ENCODE measurements at places on chromosomes 3 and 15.
A peak's percentile ranks its signal among the peaks of the same experiment; 100 is the strongest.

DNA sequence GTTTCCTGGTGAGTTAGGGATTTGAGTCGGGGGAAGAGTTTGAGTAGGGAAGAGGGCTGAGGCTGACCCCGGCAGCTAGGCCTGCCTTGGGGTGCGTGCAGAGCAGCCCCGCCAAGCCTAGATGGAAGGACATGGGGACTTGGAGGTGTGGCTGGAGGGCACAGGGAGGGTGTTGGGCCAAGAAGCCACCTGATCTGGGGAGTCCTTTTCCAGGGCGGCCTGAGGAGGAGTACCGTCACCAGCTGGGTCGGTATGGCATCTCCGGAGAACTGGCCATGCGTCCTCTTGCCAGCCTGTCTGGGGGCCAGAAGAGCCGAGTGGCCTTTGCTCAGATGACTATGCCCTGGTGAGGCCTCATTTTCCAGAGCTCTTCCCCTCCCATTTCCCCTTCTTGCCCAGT is 6.9 kb downstream of the ABCF3 start:
- DNase-seq: no peak

- no peak for DNase-seq
Observed at GRCh38 chr15:88656760-88657221, 18.0 kb downstream of the ISG20 start.

DNA sequence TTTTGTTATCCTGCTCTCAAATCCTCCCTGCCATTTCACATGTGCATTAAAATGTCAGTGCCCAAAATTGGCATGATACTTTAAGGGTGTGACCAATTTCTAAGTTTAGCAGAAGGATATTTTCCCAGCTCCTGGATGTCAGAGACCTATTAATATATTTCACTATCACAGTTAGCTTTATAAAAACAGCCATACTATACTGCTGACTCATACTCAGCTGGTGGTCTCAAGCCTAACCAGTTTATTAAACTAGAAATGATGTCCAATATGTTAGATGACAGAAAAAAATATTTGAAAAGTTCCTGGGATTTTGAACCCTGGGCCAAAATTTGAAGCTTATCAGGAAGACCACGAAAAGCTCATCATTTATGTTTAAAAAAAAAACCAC is 60.9 kb upstream of the ZNF280D start:
- DNase-seq: no peak

DNA sequence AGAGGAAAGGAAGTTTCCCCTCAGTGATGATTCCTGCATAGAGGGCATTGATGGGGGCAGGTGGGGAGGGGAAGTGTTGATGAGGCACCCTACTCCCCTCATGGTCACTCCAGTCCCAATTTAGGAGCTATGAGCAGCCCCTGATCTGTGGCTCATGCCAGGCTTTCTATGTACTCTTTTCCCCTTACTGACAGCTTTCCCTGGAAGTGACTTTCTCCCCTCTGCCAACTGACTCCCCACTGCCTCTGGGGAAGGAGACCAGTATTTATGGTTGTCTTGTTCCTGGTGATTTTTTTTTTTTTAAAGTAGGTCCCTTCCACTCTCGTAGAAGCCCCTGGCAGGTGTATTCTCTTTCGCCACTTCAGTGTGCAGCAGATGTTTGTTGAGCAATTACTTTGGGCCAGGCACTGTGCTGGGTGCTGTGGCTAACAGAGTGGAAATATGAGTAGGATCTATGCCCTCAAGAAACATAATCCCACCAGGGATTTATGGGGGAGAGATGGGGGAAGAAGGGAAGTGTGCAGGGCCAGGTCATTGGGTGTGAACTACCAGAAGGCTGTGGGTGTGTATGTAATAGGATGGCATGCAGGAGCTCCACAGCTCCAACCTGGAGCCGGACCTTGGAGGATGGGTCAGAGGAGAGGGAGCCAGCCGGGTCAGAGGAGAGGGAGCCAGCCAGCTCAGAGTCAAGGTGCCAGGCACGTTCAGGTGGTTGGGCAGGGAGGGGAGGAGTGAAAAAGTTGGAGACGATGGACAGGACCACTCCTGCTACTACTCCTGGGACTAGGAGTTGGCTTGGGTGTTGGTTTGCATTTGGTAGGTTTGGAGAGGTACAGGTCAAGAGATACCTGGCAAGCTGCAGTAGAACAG is 3.5 kb downstream of the SMAD6 start:
- no peak for DNase-seq

GRCh38 chr15:62895139-62895866 is 147.2 kb upstream of the TPM1 start:
- DNase-seq: no peak

DNA sequence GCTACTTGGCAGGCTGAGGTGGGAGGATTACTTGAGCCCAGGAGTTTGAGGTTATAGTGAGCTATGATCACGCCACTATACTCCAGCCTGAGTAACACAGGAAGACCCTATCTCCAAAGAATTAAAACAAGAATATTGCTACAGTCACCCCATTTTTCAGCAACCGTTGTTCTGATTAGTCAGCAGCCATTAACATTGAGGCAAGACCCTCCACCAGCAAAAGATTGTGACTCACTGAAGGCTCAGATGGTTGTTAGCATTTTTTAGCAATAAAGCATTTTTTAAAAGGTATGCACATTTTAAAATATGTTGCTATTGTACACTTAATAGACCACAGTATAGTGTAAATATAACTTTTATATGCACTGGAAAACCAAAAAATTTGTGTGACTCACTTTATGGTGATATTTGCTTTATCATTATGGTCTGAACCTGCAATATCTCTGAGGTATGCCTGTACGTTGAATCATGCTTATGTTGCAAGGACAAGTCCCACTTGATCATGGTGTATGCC is 492.6 kb downstream of the SQOR start:
- no peak for DNase-seq

GRCh38 chr15:90286678-90287077 is 21.2 kb downstream of the NGRN start:
- peak; percentile 63 for DNase-seq

GRCh38 chr3:174192471-174192870 is 666.7 kb upstream of the NAALADL2 start:
- no peak for DNase-seq

- no peak for DNase-seq
Observed at GRCh38 chr3:181558870-181559269, 152.9 kb upstream of the SOX2 start.

DNA sequence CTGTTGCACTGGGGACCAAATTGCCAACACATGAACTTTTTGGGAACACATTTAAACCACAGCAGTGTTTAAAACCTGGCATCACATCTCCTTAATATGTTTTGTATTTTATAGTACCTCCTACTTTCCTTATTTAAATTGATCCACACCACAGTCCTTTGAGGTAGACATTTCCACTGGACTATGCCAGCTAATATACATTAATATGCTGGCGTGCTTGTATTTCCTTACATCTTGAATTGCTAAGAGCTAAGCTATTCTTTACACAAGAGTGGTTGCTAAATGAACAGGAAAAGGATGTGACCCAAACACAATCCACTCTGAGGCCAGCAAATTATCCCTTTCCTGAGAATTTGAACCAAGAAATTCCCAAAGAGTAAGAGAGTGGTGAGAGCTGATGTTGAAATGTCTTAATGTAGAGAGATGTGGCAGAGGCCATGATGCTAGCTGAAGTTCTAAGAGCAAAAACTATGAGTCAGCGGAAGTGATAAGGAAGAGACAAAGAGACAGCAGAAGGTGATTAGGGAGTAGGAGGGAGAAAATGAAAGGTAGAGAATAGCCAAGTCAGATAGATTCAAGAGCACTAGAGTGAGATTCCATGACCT is 131.2 kb downstream of the CD47 start:
- DNase-seq: no peak

- no peak for DNase-seq
Observed at GRCh38 chr3:75303741-75304140, 360.4 kb upstream of the FRG2C start.

DNA sequence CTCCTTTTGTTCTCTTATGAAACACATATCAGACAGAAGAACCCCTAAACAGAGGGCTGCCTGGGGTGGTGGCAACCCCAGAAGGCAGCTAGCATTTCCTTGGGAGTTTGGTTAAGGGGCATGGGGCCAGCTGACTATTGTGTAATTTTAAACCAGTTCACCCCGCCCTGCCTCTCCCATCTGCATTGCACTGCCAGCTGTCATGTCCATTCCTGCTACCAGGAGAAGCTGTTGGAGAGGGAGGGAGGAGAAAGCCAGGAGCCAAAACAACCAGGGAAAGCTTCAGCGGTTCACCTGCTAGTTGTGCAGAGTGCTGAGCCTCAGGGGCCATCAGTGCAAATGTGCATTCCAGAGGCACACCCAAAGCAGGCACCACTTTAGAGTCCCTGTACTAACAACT is 47.6 kb upstream of the ATP1B3 start:
- DNase-seq: no peak

DNA sequence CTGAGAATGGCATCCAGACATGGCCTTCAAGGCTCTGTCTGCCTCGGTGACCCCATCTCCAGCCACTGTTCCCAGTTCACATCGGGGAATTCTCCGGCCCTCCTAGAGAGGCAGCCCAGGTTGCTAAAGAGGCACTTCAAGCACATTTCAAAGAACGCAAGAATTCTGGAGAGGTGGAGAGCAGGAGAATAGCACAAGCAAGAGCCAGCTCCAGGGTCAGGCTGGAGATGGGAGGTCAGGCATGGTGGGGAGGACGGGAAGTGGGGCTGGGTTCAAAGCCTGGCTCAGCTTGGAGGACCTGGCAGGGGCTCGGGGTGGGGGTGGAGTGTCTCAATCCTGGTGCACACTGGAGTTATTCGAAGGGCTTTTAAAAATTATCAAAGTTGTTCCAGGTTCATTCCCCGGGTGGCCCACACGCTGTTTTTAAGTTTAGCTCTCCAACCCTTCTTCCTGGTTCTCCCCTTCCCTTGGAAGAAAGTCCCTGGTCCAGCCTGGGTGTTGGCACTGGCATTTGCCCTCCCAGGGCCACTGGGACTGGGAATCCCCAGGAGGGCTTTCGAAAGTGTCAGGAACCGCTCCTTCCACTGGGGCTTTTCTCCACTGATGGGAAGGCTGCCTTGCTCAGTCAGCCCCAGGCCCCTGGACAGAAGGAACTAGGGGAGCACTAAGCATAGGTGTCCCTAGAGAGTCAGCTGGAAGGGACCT is 35.8 kb downstream of the ZNF710 start:
- no peak for DNase-seq

DNA sequence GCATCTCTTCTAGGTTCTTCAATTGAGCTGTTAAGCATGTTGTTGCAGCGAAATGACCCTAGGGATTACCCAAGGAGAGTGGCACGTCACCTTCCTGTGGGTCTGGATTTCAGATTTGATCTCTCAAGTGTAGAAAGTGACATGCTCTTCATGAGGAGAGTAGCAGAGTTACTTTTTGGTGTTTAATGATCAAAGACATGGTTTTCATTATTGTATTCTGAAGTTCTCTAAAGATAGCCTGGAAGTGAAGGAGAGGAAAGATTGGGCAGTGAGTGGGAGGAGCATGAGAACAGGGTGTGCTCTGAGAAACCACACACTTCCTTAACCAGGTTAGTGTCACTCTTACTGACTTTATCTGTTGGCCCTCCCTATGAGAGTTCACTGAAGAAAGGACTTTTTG is 153.6 kb downstream of the AKAP13 start:
- DNase-seq: peak; percentile 36

- DNase-seq: no peak
Observed at GRCh38 chr15:90588427-90588826, 58.7 kb downstream of the CRTC3 start.

DNA sequence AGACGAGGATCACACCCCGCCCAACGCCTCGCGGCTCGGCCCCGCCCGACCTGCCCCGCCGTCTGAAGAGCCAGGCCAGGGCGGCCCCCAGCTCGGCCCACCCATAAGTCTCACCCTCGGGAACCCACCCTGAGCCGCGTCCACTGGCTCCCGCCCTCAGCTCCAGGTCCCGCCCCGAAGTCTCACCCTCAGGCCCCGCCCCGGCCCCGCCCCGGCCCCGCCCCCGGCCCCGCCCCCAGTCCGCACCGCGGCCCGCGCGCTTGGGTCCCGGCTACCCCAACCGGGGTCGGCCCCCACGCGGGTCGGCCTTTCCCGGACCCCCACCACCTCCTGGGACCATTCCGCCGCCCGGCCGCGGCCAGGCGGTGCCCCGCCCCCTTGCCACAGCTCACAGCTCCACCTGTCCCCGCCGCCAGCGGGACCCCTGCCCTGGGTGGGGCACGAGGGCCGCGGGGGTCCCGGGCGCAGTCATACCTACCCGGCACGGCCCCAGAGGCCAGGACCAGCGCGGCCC is 489 bp downstream of the CSPG5 start:
- peak; percentile 54 for DNase-seq

GRCh38 chr3:23659274-23659673 is 146.5 kb upstream of the UBE2E1 start:
- DNase-seq: no peak

- no peak for DNase-seq
Observed at GRCh38 chr3:78809966-78810365, 957.8 kb downstream of the ROBO1 start.

DNA sequence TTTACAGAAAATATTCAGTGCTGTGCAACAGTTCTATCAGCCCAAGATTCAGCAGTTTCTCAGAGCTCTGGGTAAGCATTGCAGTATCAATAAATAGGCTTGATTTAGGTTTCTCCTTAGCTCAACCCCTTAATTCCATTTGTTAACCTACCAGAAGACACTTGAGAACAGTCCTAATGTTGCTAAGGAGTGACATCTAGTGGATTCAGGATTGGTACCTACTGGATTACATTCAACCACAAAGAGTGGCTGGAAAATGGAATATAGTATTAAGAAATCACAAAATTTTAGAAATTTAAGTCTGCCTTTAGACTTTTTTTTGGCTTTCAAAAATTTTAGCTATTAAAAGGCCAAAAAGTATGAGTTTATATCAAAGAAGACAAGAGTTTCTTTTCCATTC is 34.7 kb downstream of the POLG start:
- DNase-seq: no peak

GRCh38 chr3:16841904-16842271 is 42.9 kb upstream of the PLCL2 start:
- peak; percentile 68 for DNase-seq

DNA sequence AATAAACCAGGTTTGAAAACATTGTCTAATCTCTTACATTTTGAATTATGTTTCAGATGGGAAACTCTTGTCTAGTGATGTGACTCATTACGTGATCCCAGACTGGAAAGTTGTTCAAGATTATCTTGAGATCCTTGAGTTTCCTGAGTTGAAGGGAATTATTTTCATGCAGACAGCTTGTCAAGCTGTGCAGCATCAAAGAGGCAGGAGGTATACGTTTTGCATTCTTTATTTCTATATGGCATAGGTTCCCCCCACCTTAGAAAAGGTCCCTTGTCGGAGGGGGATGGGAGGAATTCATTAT is 1.5 kb downstream of the DIS3L start:
- no peak for DNase-seq

- DNase-seq: peak; percentile 67
Observed at GRCh38 chr3:113035387-113035982, 44.7 kb downstream of the GTPBP8 start.

GRCh38 chr15:79051029-79051428 is 39.6 kb downstream of the RASGRF1 start:
- no peak for DNase-seq

- no peak for DNase-seq
Observed at GRCh38 chr15:78415284-78415683, 22.7 kb upstream of the IREB2 start.

DNA sequence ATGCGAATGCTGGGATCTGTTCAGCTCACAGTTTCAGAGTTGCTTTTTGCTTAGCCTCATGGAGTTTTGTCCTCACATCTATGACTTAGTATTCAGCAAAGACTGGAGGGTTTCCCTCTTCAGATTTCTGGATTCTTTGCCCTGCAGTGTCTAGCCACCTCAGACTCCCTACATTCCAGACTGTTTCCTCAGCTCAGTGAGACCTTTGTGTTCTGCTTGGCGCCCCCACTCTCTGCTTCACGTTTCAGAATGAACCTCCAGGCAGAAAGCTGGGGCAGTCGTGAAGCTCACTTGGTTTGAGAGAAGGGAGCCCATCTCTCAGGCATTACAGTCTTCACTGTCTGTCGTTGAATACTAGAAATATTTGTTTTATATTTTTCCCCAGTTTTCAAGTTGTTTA is 118.1 kb downstream of the CACNA1D start:
- DNase-seq: no peak

Measured in CD4-positive, alpha-beta T cell treated with Interleukin-12 subunit alpha and Interleukin-12 subunit beta, for 1 hour (primary cell).